ENCODE measurements at places on chromosomes 1 and 21.

- no peak for DNase-seq
Observed at GRCh38 chr1:196063952-196064351, 544.3 kb downstream of the KCNT2 start.

GRCh38 chr1:6241107-6241886 is 2.7 kb upstream of the HES3 start:
- DNase-seq = no peak

DNA sequence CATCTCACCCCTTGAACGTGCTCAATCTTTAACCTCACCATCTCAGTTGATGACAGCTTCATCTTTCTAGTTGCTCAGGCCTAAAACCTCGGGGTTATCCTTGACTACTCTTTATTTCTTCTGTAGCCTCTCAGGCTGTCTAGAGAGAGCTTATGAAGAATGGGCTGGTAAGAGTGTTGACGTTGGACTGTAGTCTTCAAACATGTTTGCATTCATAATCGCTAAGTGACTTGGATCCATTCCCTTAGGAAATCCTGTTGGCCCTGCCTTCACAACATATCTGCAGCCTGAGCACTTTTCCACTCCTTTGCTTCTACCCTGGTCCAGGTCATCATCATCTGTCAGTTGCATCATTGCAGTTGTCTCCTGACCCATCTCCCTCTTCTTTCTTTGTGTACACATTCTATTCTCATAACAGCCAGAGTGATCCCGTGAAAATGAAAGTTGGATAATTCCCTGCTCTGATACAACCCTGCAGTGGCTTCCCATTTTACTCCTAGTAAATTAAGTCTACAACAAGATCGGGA is 10.5 kb downstream of the UCK2 start:
- DNase-seq = no peak

DNA sequence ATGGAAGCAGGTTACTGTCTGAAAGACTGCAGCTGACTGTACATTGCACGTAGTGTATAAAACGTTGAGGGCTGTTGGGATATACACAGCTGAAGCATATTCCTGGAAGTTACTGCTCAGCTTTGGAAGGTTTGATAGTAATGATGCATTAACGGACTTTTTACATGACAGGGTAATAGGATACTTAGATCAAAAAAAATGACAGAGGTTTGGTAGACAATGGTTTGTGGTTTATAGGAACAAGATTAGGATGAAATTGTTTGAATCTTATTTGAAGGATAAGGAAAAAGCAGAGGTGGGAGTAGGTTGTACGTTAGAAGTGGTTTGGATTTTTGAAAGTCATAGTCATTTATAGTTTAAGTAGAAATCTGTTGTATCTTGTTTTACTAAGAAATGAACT is 33.0 kb downstream of the ADGRL2 start:
- no peak for DNase-seq

DNA sequence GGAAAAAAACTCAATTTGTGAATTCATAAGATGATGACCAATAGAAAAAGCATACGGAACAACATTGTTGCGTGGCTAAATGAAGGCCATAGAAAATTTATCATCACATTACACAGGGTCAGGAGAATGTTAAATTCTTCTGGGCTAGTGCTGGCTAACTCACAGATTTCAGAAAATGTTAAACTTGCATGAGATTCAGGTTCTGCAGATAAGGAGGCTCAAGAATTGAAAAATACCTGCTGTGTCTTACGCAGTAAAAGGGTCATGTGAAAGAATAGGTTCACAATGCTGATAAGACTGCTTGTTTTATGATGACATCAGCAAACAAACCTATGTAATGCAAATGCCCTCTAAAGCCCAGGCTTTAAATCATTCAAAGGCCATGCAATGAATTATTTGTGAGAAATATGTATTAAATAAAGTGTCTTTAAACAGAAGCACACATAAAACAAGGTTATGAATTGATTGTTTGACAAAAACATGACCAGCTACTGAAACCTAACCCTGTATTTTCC is 378.8 kb downstream of the USP25 start:
- no peak for DNase-seq

- no peak for DNase-seq
Observed at GRCh38 chr1:174166530-174167264, 7.4 kb downstream of the RABGAP1L start.

GRCh38 chr1:234606784-234607108 is 3.2 kb downstream of the IRF2BP2 start:
- DNase-seq = no peak

DNA sequence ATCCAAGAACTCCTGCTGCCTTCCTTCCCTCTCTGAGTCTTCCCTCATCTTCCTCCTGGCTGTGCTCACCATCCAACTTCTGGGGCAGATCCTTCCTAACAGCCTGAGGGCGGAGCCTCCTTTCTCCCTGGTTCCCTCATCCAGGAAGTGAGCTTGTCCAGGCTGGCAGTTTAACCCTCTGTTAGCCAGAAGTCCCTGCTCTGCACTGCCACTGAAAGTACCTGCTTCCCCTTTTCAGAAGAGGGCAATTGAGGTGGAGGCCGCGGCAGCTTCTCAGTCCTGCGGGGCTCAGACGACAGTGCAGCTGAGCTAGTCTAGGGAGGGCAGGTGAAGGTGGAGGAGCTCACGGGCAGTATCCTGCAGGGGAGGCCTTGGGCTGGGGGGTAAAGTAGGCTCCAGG is 149.1 kb downstream of the FCRL5 start:
- DNase-seq = no peak

DNA sequence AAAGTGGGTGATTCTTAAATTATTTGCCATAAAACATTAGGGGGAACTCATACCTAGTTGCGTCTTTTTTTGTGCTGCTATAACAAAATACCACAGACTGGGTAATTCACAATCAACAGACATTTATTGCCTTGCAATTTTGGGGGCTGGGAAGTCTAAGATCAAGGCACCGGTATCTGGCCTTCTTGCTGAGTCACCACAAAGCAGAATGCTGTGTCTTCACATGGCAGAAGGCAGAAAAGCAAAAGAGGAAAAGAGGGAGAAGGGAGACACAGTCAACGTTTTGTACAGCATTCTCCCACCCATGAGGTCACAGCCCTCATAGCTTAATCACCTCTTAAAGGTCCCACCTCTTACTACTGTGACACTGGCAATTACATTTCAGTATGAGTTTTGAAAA is 291.0 kb downstream of the CHRM3 start:
- DNase-seq = no peak

- DNase-seq = peak; percentile 54
Observed at GRCh38 chr1:203045821-203046594, 19.7 kb downstream of the PPFIA4 start.

DNA sequence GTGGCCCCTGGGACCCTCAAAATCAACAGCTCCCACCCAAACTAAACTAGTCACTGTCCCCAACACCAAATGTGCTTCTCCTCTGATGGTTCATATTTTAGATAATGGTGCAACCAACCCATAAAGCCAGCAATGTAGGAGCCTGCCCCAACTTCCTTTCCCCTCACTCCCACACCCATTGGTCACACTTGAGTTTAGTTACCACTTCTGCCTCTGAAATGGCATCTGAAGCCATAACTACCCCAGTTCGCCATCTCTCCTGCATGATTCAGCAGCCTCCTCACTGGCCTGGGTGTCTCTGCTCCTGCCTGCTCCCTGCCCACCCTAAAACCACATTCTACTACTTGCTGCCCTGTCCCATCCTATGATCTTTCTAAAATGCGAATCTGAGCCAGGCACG is 3.4 kb upstream of the CDCP2 start:
- no peak for DNase-seq
